ENCODE measurements at places on chromosomes 11 and 22. TPM values are rescaled to one million over a fixed set of nuclear protein-coding genes. Genes with fewer than 3 reads are reported as not detected.

Gene USP2
- not detected for total RNA-seq

Gene MAJIN
- total RNA-seq = not detected

Gene RAB30
- 25.9 TPM for total RNA-seq

Gene MMP8
- not detected for total RNA-seq

Gene SERGEF
- 20.7 TPM for total RNA-seq

Gene CHEK2
- 17.1 TPM for total RNA-seq

Gene MOGAT2
- not detected for total RNA-seq

Gene CELSR1
- total RNA-seq = 4.3 TPM

Gene OR5T3
- not detected for total RNA-seq

Gene FOSL1
- total RNA-seq = 11.4 TPM

Gene SAA2
- total RNA-seq = not detected

Gene PDHX
- total RNA-seq = 36.6 TPM

Gene CARD16
- total RNA-seq = 11.5 TPM

Gene TRIM48
- total RNA-seq = not detected

Gene LRRC32
- 23.1 TPM for total RNA-seq

Gene CCDC116
- total RNA-seq = 0.25 TPM

Gene EIF4G2
- total RNA-seq = 647 TPM

Gene OR52N4
- total RNA-seq = not detected

Gene OR52E8
- total RNA-seq = not detected

Gene NAALADL1
- 9.7 TPM for total RNA-seq

Gene DLG2
- 5.8 TPM for total RNA-seq

Gene TIGD3
- not detected for total RNA-seq

Gene PLAAT3
- 9.0 TPM for total RNA-seq
